Osteoblast (primary cell): ENCODE measurements at places on chromosomes 5 and 9. TPM values are rescaled to one million over a fixed set of nuclear protein-coding genes. Genes with fewer than 3 reads are reported as not detected.
A peak's percentile ranks its signal among the peaks of the same experiment; 100 is the strongest.

DNA sequence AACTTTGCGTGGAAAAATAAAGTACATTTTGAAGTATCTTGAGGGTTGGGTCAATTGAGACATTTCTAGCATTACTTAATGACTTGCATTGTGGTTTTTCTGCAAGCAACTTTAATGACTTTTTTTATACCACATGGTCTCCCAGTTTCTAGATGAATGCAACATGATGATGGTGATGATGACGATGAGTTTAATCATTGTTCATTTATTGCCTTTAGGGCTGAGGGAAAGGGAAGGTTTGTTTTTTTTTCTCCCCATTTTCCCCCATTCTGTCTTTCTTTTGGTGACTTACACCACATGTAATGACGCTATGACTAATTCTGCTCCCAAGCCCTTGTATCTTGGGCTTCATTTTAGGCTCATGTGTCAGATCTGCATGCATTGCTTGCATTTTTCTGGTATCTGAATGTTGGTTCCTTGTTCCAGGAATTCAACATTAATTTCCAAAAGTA lies 57.7 kb upstream of the NXNL2 start:
- peak; percentile 71 for DNase-seq

GRCh38 chr5:16505904-16506303 lies 40.3 kb upstream of the ZNF622 start:
- no peak for DNase-seq

Gene SAXO1
- total RNA-seq, result under 0.01 TPM in 2 replicates

DNA sequence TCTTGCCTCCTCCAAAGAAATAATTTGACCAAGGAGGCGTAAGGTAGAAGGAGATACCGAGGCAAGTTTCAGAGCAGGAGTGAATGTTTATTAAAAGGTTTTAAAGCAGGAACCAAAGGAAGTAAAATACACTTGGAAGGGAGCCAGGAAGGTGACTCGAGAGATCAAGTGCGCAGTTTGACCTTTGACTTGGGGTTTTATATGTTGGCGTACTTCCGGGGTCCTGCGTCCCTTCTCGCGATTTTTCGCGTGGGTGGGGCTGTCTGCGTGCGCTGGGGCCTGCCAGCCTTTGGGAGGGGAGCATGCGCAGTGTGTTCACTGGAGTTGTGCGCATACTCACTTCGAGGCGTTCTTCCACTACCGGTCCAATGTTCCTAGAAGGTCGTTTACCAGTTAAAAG lies 166.0 kb upstream of the IRX2 start:
- DNase-seq, result no peak

Gene GARIN3
- not detected in 2 replicates for total RNA-seq

GRCh38 chr9:73871636-73872035 lies 625.5 kb upstream of the RORB start:
- no peak for DNase-seq

DNA sequence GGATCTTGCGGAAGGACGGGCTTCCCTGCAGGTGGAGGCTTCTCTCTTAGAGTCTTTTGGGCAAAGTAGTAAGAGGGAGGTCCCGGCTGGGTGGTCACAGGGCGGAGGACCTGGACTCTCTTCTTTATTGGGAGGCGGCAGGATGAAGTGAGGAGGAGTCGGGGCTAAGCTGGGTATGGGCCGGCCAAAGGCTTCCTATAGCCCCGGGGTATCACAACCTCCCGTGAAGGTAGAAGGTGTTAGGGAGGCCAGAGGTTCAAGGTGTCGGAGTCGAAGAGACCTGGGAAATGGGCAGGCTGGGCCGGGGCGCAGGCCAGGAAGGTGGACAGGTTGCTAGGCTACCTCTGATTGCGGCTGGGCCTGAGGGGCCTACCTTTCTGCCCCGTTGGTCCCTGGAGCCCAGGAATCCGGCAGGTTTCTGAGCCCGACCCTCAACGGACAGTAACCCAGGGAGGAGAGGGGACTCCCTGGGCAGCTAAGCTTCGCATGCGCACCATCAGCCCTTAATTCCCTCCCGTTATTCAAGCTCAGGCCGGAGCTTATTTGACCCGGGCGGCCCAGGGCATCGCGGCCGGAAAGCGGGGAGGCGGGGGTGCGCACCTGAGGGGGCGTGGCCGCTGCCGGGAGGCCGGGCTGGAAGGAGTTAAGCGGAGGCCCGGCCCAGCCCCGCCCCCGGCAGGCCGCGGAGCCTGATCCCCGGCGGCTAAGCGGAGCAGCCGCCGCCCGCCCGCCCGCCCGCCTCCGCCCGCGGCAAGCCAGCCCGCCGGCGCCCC lies at the start of gene TESK1:
TESK1 (plus strand) TSS at position 685 of the 773 bp plus-strand sequence. CDS start 358 bp downstream, outside the sequence.
- peak; percentile 98 for DNase-seq

Gene C5
- total RNA-seq, result 5.1 and 5.6 TPM in 2 replicates

Gene JAKMIP2
- total RNA-seq, result 1.1 and 1.2 TPM in 2 replicates

Gene SPEF2
- 7.2 and 12.7 TPM in 2 replicates for total RNA-seq

Gene PRLR
- under 0.01 TPM in 1 of 2 replicates, not detected in the other for total RNA-seq

DNA sequence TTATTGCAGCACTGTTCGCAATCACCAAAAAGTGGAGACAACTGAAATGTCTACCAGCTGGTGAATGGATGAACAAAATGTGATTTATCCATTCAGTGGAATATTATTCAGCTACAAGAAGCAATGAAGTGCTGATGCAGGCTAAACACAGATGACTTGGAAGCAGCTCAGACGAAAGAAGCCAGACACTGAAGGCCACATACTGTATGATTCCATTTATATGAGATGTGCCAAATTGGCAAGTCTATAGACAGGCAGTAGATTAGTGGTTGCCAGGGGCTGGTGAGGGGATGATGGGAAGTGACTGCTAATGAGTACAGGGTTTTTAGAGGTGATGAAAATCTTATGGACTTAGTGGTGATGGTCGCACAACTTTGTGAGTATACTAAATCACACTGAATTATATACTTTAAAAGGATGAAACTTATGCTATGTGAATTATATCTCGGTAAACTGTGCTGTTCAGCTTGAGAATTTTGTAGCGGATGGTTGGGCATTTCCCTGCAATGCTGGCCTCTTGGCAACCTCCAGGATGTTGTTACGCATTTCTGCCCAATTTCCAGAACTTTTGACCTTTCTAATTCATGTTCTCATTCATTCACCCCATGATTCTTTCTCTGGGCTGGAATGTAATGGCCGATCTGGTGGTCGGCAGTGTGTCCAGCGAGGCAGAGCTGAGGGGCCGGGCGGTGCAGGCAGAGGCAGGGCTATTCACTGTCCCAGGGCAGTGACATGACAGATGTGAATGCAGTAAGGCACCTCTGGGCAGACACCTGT lies 22.0 kb upstream of the WNK2 start:
- DNase-seq, result peak; percentile 56

Gene GABRP
- total RNA-seq, result under 0.01 TPM in 2 replicates

Gene AK8
- 0.59 and 1.1 TPM in 2 replicates for total RNA-seq

DNA sequence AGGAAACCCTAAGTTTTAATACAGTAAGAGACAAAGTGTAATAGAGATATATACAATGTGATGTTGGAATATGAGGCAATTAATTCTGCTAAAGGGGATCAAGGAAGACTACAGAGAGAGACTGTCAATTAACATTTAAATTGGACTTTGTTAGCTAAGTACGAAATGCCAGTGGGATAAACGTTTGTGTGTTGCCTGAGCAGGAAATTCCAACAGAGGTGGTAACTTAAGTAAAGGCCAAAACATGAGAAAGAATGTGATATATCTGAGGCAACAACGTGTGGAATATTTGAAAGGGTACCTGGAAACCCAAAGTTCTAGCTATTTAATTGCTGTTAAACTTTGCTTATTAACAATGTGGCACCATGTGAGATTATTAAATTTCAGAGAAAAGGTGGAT lies 1666.9 kb upstream of the WWC1 start:
- DNase-seq, result no peak

DNA sequence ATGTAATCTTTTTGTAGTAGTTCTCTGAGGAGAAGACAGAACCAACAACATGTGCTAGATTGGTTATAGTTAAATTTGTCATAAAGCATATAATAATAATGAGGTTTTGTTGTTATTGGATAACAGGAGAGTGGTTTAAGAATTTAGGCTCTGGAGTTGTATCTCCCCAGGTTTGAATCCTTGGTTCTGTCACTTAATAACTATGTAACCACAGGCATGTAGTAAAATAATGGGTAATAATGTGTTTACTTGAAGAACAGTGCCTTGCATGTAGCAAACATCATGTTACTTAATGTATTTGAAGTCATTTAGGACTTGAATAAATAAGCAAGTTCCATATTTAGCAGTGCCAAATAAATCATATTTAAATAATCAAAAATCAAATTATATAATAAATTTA lies 55.8 kb downstream of the NSD1 start:
- peak; percentile 49 for DNase-seq

Gene ARL14EPL
- not detected in 2 replicates for total RNA-seq

Gene GBA2
- total RNA-seq, result 29.5 and 31.1 TPM in 2 replicates

GRCh38 chr5:162217037-162217436 lies 149.5 kb downstream of the GABRG2 start:
- DNase-seq, result no peak

DNA sequence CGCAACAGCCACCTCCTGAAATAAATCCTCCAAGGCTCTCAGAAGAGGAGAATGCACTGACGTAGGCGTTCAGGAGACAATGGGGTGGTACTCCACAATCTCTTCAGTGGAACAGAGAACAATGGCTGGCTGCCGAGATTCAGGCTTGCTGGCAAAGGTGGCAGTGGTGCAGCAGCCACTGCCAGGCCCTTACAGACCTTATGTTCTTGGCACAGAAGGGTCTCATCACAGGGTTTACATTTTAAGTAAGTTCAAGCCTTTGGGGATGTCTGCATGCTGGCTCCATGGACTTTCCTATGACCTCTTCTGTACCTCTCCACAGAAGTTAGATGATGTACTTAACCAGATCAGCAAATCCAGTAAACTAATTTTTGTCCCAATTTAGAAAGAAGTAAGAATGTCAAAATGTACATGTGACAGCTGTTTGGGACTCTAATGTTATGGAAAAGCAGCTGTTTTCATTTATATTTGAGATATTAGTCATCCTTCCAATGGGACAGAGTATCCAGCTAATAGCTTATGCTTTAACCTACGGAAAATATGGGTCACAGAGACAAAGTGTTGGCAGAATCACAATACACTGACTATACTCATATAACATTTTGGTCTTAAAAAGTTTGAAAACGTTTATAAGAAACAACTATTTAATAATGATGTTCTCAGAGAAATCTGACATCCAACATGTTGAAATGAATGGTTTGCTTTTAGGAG lies 180.9 kb downstream of the MAPKAP1 start:
- DNase-seq, result peak; percentile 65

- peak; percentile 98 for DNase-seq
Observed at GRCh38 chr9:126482361-126483044, 131.2 kb upstream of the LMX1B start.

DNA sequence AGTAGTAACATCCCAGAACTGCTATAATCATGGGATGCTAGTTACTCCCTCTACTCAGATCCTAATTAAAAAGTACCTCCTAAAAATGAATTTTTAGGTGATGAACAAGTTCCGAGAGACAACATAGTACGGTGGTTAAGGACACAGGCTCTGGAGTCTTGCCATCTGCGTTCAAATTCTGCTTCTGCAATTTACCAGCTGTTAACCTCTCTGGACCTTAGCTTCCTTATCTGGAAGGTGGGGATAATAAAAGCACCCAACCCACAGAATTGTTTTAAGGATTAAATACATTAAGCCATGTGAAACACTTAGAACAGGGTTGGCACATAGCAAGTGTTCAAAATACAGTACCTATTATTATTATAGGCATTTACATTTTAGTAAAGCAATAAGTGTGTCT lies 77.5 kb upstream of the XPA start:
- no peak for DNase-seq
